ENCODE measurements at places on chromosomes 7 and 10. TPM values are rescaled to one million over a fixed set of nuclear protein-coding genes. Genes with fewer than 3 reads are reported as not detected.

MACC1 gene
- polyA plus RNA-seq: 11.1 TPM

GRCh38 chr10:85946713-85947326, 419.8 kb downstream of the GRID1 start:
- DNase-seq: no peak

C10orf95 gene
- 0.75 TPM for polyA plus RNA-seq

DNA sequence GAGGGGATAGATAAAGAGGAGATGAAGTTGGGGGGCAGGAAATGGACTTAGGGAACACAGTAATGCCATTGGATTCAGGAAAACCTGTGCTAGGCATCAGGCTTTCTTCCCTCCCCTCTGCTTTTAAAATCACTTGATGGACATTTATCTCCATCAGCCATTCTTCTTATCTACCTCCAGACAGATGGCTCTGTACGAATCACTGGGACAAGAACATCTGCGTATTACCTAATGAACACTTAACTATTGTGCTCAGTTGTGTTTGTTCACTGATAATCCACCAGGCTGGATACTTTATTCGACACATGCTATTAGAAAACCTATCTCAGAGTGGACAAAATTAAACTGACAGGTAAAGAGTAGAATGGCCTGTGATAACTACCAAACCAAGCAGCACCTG, 40.0 kb downstream of the TNKS2 start:
- DNase-seq: no peak

- DNase-seq: no peak
These were observed 139.7 kb upstream of the TMEM72 start for GRCh38 chr10:44771233-44771995.

DNA sequence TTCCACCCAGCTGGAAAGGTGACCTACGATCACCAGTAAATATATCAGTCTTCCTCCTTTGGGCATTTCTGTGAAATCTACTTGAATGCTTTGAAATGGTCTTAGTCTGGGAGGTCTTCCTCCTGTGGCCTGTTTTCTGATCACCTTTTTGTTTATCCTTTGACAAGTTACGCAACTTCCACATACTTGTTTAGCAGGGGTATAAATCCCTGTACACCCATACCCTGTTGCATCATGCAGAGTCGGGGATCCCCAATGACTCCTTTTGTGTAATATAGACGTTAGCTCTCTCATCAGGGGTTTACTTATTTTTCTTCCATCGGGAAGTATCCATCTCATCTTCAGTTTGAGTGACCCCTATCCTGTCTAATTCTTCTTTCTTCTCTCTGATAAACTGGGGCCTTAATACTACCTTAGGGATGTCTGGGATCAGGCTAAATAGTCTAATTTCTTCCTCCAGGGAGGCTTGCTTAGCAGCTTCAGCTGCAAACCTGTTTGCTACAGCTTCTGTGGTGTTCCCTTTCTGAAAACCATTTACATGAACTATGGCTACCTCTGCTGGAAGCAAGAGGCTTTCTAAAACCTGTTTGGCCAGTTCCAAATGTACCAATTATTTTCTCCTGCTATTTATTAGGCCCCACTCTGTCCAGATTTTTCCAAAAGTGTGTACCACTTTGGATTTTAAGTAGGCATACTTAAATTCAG, 25.8 kb downstream of the MAPK8 start:
- DNase-seq: no peak

TAS2R41 gene
- polyA plus RNA-seq: not detected

DNA sequence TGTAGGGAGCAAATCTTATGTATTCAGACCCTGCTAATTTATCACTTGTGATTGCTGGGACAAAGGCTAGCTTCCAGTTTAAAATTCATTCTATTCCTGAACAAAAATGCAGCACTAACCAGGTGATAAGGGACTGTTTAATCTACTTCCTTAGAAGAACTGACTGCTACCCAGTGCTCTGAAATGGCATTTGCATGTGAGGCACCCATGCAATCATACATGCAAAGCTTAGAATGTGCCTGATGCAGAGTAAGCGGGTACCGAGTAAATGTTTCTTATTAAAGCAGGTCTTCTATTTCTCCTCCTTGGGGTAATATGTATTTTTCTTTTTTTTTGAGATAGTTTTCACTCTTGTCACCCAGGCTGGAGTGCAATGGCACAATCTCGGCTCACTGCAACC, 54.5 kb downstream of the NEURL1 start:
- DNase-seq: no peak

DNA sequence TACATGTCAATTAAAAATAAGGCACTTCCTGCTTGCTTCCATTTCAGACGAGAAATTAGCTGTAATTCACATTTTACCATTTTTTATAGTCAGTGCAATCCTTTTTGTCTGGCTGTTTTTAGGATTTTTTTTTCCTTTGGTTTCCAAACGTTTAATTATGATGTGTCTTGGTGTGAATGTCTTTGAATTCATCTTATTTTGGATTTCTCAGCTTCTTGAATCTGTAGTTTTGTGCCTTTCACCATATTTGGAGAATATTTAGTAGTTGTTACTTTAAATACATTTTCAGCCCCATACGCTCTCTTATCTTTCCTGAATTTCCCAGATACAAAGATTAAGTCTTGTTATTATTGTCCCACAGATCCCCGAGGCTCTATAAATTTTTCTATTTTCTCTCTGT, 2.4 kb upstream of the SCART1 start:
- no peak for DNase-seq

GRCh38 chr7:71761336-71761735, 629.4 kb downstream of the GALNT17 start:
- DNase-seq: no peak

GRCh38 chr7:127516320-127516719, 69.1 kb downstream of the GCC1 start:
- no peak for DNase-seq

CHST3 gene
- 17.8 TPM for polyA plus RNA-seq

- no peak for DNase-seq
These were observed 705.7 kb upstream of the IGFBP3 start for GRCh38 chr7:46626691-46627310.

DNA sequence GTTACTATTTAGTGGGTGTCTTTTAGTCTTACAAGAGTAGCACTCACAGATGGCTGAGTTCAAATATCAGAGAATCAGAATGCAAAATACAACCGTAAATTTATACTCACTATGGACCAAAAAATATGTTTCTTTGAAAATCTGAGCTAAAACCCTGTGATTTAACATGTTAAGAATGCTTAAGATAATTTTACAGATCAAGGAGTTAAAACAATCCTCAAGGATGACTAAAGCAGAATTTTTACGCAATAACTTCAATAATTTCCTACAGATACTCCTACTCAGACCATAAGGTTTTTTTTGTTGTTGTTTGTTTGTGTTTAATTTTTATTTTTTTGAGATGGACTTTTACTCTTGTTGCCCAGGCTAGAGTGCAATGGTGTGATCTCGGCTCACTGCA, 47.9 kb upstream of the CCDC6 start:
- DNase-seq: no peak

GRCh38 chr10:118668228-118668952, 72.9 kb upstream of the PRLHR start:
- DNase-seq: no peak

DNA sequence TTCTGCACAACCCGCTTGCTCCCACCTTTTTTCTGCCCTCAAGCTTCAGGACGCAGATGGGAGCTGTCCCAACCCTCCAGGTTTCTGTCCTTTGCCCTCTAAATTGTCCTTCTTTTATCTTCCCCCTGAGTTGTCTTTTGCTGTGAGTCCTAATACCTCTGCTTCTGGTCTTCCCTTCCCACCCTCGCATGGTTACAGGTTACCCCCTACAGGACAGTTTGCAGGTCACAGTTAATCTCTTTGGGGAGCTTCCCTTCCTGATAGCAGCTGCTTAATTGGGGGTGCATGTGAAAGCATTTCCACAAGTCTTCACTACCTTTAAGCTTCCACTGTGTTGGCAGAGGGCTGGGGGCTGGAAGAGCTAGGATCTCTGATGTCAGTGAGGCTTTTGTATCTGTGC, 121.5 kb upstream of the CXCL12 start:
- DNase-seq: no peak

GHRHR gene
- polyA plus RNA-seq: not detected

GRCh38 chr10:25744574-25744973, 189.5 kb upstream of the MYO3A start:
- no peak for DNase-seq

DNA sequence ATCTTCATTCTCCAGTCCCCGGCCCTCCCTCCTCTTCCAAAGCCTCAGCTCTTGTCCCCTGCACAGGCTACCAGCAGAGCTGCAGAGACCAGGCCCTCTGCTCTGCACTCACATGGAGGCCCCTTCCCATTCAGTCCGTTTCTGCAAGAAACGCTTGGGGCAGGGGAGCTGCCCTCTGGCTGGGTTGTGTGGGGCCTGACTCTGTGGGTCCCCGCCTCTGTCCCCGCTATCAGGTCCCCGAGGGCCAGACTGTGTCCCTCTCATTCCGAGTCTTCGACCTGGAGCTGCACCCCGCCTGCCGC, 1.5 kb downstream of the PCOLCE start:
- DNase-seq: no peak

DNA sequence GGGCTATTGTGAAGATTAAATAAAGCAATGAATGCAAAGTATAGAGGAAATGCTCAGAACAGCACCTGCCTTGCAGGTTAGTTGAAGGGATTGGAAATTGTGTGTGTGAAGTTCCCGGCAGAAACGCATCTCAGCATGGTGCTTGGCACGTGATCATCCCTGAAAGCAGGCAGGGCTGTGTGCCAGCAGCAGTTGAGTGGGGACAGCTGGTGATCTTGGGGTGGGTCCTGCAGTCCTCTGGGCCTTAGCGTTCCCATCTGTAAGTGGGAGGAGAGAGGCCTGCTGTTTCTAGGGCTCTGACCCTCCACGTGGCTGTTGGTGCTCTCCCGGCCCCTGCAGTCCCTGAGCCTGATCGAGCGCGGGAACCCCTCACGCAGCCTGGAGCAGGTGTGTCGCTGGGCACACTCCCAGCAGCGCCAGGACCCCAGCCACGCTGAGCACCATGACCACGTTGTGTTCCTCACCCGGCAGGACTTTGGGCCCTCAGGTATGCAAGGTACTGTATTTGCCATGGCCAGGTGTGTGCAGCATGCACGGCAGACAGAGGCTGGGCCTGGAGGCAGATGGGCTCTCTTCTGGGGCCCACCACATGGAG, 55.3 kb downstream of the TBATA start:
- no peak for DNase-seq

GRCh38 chr10:29102233-29102632, 186.6 kb upstream of the LYZL1 start:
- no peak for DNase-seq

DNA sequence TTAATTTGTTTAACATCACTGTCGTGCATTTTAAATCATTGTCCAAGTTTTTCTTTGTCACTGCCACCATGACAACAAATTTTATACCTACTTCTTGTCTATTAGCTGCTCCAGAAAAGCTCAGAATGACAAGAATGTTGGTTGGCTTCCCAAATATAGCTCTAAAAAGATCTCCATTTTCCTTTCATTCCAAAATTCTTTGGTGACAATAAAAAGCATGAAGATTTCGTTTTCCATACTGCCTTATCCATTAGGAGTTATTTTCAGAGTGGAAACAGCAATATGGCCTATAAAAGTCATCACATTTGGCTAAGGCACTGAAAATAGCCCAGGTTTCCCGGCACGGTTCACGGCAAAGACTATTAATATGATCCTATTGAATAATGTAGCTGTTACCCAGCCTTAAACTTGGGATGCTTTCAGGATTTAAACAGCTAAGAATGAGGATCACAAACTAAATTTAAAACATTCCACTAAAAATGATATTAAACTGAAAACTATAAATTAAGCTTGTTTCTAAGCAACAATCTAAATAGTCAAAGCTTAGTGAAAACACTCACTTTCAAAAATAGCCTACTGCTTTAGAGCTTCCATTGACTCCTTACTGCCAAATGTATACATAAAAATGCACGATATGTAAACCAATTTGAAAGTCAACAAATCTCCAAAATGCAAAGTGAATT, 2.7 kb downstream of the CTTNBP2 start:
- DNase-seq: no peak

SAMD9 gene
- polyA plus RNA-seq: 4.3 TPM

PSMC2 gene
- polyA plus RNA-seq: 127 TPM

ERVW-1 gene
- polyA plus RNA-seq: 2.9 TPM

- DNase-seq: no peak
These were observed 4.7 kb upstream of the EFCAB10 start for GRCh38 chr7:105585850-105586500.

DNA sequence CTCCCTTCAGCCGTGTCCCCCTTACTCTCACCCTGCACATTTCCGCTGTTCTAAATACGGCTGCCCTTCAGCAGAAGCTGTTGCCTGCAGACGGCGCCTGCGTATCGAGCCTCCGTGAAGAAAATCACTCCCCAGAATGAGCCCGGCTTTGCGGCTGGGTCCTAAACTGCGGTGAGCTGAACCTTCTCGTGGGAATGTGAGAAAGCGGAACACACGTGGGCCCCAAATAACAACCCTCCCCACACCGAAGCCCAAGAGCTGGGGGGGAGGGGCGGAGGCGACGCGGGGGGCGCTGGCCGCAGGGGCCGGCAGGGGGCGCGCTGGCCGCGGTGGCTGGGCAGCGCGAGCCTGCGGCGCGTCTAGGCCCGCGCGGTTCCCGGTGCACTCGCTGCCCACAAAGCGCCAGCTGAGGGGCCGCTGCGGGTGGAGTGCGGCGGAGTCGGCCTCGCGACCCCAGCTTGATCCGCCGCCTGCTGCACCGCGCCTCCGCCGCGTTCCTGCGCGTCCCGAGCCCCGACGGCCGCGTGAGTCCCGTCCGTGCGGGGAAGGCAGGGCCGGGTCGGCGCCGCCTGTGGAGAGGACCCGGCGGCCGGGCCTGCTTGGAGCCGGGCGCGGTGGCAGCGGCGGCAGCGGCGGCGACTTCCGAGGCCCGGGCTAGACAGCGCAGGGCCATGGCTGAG, at the start of gene ZNF398:
ZNF398 (plus strand) TSS at position 382 of the 680 bp plus-strand sequence; CDS start at position 672, 290 bp downstream.
- no peak for DNase-seq

DNA sequence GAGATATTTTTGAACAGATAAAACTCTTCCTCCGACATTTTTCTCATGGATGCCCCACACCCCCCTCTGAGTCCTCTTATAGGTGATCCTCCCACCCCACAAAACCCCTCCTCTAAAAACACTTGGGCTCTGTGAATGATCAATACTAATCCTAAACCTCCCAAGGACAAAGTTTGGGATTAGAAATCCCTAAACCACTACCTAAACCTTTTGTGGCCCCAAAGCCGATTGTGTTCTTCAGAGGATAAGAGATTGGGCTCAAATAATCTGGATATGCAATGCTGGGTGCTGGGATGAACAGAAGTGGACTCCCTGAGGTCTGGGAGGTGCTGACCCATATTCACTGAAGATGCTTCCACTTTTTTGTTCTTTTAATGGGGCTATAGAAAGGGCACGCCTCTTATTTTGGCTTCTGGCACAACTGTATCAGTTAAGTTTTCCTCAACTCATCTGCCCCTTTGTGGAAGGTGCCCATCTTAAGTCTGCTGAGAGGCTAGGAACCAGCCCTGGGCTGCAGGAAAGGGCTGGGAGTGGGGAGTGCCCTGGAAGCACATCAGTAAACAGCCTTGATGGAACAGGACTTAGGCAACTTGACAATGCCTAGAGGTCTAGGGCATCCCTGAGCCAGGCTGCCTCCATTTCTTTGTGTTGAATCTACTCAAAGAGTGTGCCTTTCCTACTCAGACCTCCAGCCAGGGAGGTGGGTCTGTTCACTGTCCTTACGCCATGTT, at the start of gene OPN1SW:
OPN1SW (minus strand) TSS at position 51 of the 731 bp plus-strand sequence; CDS start at position 38, 13 bp downstream.
- no peak for DNase-seq

HOXA5 gene
- 70.8 TPM for polyA plus RNA-seq

C7orf57 gene
- polyA plus RNA-seq: 0.68 TPM

IL6 gene
- polyA plus RNA-seq: not detected

- DNase-seq: no peak
These were observed 16.1 kb upstream of the PIK3CG start for GRCh38 chr7:106848851-106849442.

- no peak for DNase-seq
These were observed 54.8 kb downstream of the MCU start for GRCh38 chr10:72746426-72747363.
